ENCODE measurements at places on chromosomes 6 and 20. TPM values are rescaled to one million over a fixed set of nuclear protein-coding genes. Genes with fewer than 3 reads are reported as not detected.

Gene ENPP1
- 11.0 TPM for polyA plus RNA-seq

GRCh38 chr6:7723041-7723447, 2.9 kb upstream of the BMP6 start:
- DNase-seq = peak; percentile 69

GRCh38 chr6:107819964-107820337, 4.2 kb downstream of the SCML4 start:
- no peak for DNase-seq

DNA sequence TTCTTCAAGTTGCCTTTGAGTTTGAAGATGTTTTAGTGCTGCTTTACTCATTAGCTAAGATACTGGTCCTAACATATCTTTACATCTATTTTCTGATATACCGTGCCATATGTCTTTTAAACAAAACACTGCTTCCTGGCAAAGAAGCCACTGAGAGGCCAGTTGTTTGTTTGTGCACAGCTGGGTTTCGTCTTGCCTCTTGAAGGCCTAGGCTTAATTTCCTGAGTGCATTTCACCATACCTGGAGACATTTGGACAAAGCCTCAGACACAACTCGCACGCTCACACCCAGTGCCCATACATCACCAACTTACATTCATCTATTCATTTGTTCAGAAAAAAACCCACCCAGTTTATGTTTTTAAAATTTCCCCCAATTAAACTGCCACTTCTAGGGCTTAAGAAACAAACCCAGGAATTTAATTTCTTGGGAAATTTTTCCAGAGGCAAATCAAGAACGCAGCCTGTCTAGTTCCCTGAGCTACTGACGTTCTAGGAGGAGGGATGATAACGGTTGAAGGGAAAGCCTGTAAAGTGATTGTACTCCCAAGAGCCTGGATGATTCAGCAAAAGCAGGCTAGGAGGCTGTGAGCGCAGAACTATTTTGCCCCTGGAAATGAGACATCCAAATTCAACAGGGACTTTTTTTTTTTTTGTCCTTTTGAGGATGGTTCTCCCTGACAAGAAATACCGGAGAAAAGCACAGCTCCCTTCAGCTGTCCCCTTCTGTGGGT, 77.7 kb downstream of the OLIG3 start:
- DNase-seq = no peak

Gene NKX2-4
- not detected for polyA plus RNA-seq

Gene RFX6
- not detected for polyA plus RNA-seq

DNA sequence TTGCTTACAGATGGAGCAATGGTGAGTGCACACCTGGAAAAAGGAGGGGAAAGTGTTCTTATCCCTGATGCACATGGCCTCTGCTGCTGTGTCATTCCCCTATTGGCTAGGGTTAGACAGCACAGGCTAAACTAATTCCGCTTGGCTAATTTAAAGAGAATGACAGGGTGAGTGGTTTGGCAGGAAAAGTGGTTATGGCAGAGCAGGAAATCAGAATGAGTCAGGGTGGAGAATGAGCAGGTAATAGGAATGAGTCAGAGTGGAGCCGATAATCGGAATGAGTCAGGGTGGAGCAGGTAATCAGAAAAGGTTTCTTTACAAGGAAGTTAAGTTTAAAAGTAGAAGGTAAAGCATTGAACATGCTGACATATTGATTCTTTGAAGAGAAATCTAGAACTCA, 355.5 kb upstream of the HTR1E start:
- no peak for DNase-seq

DNA sequence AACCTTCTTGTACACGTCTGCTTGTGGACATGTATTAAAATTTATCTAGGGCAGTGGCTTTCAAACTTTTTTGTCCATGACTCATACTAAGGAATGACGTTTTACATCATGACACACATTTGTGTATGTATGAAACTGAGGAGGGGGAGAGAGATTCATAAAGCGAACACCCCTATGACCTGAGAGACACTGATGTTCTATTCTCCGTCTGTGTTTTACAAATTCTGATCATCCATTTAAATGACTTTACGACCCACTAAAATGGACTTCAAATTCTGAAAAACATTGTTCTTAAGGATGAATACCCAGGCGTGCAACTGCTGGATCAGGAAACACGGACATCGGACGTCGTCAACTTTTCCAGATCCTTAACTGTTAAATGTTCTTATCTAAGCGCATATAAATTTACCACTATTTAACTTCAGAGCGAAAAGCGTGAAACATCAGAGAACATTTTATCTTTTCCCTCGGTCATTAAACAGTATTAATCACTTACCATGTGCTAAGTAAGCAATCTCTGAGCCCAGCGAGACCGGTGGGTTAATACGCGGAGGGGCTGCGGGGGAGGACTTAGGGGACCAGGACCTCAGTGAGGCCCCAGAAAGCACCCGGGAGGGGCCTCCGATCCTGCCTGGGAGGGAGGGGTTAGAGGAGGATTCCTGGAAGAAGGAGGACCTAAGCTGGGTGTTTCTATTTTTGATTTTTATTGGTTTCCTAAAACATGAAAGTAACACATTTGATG, 1.2 kb downstream of the PLAGL1 start:
- peak; percentile 58 for DNase-seq

- DNase-seq = no peak
Observed at GRCh38 chr20:14785065-14785743, 447.8 kb upstream of the FLRT3 start.

DNA sequence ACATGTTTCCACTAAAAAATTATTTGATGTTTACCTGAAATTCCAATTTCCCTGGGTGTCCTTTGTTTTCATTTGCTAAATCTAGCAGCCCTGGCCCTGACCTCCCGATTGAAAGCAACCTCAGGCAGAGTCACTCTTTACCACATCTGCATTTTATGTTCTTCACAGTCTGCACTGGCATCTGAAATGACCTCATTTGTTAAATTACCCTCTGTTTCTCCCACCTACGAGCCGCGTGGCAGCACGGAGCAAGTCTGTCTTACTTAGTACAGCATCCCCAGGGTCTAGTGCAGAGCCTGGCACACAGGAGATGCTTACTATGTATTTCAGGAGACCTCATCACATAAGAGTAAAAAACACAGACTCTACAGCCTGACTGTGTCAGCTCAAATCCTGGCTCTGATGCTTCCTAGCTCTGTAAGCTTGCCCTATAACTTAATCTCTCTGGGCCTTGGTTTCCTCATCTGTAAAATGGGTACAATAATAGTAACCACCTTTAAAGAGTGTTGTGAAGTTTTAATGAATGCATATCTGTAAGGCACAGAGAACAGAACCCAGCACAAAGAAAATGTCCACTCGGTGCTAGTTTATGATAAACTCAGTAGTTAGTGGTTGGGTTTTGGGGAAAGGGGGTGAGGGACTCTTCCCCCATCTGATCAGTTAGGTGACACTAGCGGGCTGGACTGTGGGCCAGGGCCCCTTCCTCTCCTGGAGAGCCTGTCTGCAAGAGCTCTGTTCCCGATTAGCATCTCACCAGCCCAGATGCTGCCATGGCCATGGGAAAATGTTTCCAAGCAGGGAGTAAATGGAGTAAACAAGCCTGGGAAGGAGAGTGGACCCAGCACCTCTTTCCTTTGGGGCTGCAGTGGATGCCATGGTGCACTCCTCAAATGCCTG, 88.2 kb downstream of the PREX1 start:
- DNase-seq = no peak

DNA sequence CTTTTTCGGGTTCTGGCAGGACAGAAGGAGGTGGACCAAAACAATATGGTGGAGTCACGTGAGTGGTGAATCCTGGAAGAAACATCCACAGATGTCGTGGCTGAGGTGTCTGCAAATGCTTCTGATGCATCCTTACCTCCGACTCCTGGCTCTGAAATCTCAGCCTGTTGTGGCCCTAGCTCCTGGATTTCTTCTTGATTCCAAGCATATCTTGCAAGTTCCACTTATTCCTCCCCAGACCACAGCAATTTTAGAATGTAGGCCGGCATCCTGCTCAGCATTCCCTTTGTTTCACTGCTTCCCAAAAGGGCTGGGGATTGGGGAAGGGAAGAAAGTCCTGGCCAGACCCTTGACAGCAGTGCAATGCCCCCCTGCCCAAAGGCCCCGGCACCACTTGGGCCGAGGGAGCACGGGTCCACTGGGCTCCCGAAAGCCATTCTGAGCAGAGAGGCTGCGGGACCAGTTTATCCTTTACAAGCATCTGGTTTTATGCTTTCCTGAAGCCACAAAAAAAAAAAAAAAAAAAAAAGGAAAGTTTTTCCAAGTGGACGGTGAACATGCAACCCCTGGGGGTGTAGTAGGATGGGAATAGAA, 200.9 kb upstream of the RNF24 start:
- DNase-seq = no peak

GRCh38 chr6:106522562-106523250, 106.6 kb downstream of the RTN4IP1 start:
- DNase-seq = no peak

Gene RCAN2
- 3.2 TPM for polyA plus RNA-seq

DNA sequence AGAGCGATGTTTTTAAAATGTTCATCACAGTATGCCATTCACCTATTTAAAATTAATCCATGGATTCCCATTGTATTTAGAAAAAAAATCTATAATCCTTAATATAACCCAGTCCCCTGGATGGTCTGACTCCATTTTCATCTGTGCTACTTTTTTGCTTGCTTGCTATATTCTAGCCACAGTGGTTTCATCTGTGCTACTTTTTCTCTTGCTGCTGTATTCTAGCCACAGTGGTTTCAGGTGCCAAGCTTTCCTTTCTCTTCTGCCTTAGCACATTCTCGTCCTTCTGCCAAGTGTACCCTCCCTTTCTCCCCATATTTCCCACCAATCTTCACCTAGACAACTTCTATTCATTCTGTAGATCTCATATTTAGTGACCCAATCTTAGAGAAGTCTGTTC, 33.3 kb upstream of the SOX4 start:
- DNase-seq = no peak

GRCh38 chr6:148375401-148375800, 32.8 kb downstream of the SASH1 start:
- no peak for DNase-seq

Gene C6orf118
- polyA plus RNA-seq = 0.49 TPM

- peak; percentile 59 for DNase-seq
Observed at GRCh38 chr6:126631363-126631762, 291.4 kb downstream of the CENPW start.

GRCh38 chr6:158801655-158802294, 17.4 kb downstream of the EZR start:
- no peak for DNase-seq

DNA sequence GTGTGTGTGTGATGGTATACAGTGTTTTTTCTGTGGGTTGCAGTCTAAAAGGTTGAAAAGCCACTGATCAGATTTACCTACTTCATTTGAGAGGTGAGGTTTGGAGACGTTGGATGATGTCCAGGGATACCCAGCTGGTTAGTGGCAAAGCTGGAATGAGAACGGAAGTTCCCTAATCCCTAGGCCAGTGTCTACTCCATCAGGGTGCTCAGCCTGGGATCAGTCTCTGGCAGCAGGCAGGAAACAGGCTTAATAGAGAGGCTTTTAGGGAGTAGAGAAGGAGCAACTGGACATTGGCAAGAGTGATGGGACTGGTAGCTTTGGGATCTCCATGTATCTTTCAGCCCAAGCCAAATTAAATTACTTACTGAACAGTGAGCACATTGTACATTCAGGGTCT, 80.7 kb downstream of the C6orf52 start:
- DNase-seq = no peak

DNA sequence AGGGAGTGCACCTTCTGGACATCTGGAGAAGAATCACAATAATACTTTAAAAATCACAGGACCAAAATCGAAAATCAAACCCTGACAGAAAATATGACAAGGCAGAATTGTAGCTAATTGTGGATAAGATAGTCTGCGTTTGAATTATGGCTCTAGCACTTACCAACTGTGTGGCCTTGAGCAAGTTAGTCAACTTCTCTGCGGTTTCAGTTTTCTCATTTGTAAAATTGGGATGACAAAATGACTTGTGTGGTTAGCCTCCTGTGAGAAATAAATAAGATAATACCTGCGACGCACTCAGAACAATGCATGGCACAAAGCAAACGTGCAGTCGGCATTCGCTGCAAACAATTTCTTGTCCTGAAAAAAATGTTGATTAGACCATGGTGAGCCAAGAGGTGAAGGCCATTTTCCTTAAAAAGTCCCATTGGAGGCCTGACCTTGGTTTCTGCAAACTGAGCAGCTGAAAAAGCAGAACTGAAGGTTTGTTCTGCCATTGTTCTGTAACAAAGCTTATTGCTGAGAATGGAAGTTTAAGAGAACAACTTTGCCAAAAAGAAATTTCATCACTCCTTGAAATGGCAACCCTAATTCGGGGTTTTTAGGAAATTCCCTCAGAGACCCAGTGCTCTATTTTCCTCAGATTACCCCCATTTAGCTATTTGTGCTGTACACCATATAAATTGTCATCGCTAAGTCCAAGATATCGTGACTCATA, 266.3 kb downstream of the ERMARD start:
- DNase-seq = no peak

DNA sequence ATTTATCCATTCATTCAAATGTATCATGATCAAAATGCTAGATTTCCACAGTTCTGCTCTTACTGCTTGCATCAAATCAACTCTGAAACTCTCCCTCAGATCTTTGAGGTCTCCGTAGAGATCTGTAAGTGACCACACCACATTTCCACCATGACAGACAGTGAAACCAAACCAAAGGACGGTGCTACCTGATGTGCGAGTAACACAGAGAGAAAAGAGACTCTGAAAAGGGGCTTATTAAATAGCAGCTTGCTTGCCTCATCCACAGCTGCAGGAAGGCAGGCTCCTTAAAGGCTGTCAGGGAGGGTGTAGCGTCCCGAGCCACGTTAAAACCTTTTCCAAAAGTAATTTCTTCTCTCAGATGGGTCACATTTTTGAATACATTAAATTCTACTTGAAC, 335.8 kb downstream of the PACRG start:
- DNase-seq = no peak

DNA sequence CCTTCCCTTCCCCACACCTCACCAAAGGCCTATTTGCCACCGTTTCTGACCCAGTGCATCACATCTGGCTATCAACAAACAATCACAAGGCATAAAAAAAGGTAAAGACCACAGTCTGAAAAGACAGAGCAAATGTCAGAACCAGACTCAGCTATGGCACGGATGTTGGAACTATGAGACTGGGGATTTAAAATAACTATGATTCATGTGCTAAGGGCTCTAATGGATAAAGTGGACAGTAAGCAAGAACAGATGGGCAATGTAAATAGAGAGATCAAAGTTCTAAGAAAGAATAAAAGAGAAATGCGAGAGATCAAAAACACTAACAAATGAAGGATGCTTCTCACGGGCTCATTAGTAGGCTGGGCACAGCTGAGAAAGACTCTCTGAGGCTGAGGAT, 99.5 kb downstream of the LAMP5 start:
- no peak for DNase-seq

Gene NMBR
- 0.14 TPM for polyA plus RNA-seq

DNA sequence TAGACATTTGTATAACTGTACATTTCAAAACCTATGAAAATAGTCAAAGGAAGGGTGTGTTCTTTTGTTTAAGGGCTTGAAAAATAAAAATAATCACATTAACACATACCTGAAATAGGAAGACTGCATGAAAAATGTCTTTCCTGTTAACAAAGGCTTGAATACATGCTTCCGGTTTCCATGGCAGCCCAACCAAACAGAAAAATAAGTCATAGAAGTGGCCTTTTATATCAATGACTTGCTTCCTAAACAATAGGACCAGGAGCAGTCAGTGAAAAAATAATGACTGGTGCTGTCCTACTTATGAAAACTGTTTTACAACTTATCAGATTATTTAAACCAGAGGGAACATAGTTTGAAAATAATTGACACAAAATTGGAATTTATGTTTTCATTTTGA, 412.6 kb upstream of the PLCB4 start:
- no peak for DNase-seq

- no peak for DNase-seq
Observed at GRCh38 chr6:97438011-97438671, 155.1 kb upstream of the MMS22L start.

Gene MAS1
- 0.25 TPM for polyA plus RNA-seq

All from hindlimb muscle (tissue), 1 donor.